ENCODE measurements at places on chromosomes 12 and 14.

- no peak for DNase-seq
Measured at GRCh38 chr14:84025106-84026012, 1504.6 kb upstream of the FLRT2 start.

DNA sequence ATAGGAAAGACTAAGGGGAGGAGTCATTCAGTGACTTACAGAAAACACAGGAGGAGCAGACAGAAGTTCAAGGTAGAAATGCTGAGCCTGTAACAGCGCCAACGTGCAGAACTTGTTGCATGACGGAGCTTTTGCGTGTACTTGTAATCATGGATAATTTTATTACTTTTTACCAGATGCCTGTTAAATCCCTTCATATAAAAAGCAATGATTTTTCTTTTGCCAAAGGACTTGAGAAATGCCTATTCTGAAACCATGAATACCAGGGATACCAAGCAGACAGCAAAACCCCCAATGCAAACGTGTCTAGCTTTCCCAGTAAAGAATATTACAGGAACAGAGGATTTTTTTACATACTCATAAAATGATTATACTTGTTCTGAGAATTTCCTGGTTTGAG is 163.6 kb upstream of the GSC start:
- DNase-seq: no peak

- DNase-seq: no peak
Measured at GRCh38 chr14:74936731-74937130, 13.7 kb upstream of the RPS6KL1 start.

- no peak for DNase-seq
Measured at GRCh38 chr14:85085981-85086380, 444.0 kb upstream of the FLRT2 start.

DNA sequence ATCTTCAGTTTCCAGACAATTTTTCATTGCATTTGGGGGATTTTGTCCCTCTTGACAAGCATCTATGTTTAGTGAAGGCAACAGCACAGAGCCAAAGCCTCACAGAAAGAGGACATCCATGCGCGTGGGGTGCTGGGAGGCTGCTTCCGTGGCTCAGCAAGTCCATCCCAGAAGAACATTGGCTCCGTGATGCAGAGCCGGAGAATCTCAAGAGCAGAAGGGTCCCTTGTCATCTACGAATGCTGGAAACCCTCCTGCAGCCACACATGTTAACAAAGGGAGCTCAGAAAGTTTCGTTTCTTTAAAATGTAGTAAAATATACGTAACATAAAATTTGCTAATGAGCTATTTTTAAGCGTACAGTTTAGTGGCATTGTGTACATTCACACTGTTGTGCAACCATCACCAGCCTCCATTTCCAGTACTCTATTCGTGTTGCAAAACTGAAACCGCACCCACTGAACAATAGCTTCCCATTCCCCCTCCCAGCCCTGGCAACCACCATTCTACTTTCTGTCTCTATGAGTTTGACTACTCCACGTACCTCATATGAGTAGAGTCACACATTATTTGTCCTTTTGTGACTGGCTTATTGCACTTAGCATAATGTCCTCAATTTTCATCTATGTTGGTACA is 185.9 kb downstream of the TTC7B start:
- DNase-seq: no peak

- DNase-seq: no peak
Measured at GRCh38 chr12:113500782-113501311, 29.2 kb upstream of the LHX5 start.

- DNase-seq: no peak
Measured at GRCh38 chr14:52268279-52269061, 972 bp downstream of the PTGDR start.

- no peak for DNase-seq
Measured at GRCh38 chr12:4443616-4444015, 2.0 kb downstream of the FGF6 start.

DNA sequence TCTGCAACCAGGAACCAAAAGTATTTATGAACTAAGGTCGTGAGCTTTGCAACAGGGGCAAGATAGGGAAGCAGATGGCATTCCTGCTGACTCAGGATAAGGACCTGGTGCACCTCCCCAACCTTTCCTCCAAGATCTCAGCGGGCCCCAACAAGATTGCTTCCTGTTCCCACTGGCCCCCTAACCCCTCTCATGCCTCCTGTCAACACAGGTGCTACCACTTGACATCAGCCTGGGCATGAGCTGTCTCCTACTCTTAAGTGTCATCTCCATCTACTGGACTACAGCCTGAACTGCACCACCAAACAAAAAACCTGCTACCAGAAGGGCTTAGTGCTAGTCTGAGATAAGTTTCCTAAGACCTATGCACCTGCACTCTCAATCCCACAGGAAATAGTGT is 32.7 kb downstream of the MED6 start:
- DNase-seq: peak; percentile 59

DNA sequence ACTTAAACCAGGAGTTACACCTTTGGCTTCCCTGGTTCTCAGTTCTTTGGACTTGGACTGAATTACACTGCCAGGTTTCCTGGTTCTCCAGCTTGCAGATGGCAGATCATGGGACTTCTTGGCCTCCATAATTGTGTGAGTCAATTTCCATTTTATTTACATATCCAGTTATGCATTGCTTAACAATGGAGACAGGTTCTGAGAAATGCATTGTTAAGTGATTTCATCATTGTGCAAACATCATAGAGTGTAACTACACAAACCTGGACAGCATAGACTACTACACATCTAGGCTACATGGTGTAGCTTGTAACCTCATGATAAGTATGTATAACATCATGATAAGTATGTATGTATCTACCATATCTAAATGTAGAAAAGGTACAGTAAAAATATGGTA is 276.1 kb upstream of the BTG1 start:
- DNase-seq: no peak

GRCh38 chr12:27177706-27178105 is 66.4 kb upstream of the STK38L start:
- DNase-seq: no peak

- DNase-seq: no peak
Measured at GRCh38 chr12:108173892-108174291, 44.8 kb downstream of the WSCD2 start.

- DNase-seq: no peak
Measured at GRCh38 chr12:131365821-131366260, 345.0 kb upstream of the SFSWAP start.

DNA sequence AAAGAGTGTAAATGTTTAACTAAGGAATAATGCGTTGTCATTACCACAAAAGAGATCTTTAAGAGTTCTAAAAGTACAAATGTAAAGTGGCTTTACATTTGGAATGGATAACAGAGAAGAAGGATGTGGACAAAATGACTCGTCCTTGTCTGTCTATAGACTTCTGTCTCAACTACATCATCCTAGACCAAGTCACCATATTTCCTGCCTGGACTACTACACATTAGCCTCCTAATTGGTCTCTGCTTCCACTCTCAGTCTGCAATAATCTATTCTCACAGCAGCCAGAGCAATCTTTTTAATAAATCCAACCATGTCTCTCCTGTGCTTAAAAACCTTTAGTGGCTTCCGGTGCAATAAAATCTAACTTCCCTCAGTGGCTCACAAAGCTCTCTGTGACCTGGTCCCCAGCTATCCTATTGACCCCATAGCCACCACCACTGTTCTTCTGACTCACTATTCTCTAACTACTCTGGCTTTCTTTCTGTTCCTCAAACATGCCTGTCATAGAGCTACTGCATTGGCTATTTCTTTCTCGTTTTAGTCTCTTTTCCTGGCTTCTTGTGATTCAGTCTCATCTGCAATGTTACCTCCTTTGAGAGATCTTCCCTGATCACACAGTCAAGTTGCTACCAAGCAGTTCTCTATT is 91.1 kb downstream of the MYF5 start:
- DNase-seq: no peak

GRCh38 chr14:81162941-81163340 is 57.8 kb downstream of the GTF2A1 start:
- DNase-seq: no peak

DNA sequence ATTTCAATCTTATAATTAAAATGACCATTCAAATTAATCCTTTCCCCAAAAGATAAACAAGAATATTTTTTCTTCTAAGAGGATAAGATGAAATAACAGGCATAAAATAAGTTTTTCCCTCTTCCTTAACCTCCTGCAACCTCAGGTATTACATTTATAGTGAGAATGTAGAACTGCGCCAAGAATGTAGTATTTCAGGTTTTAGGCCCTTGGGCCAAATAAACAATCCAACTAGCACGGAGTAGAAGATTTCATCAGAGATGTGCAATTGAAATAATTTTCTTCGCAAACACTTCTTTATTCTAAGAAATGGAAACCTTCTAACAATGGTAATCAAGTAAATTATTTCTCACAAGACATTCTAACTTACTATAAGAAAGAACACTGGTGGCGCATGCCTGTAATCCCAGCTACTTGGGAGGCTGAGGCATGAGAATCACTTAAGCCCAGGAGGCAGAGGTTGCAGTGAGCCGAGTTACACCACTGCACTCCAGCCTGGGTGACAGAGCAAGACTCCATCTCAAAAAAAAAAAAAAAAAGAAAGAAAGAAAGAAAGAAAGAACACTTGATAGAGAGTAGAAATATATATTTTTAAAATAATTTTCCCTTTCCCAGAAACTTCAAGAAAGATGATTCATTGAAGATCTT is 100.8 kb downstream of the TAOK3 start:
- no peak for DNase-seq

DNA sequence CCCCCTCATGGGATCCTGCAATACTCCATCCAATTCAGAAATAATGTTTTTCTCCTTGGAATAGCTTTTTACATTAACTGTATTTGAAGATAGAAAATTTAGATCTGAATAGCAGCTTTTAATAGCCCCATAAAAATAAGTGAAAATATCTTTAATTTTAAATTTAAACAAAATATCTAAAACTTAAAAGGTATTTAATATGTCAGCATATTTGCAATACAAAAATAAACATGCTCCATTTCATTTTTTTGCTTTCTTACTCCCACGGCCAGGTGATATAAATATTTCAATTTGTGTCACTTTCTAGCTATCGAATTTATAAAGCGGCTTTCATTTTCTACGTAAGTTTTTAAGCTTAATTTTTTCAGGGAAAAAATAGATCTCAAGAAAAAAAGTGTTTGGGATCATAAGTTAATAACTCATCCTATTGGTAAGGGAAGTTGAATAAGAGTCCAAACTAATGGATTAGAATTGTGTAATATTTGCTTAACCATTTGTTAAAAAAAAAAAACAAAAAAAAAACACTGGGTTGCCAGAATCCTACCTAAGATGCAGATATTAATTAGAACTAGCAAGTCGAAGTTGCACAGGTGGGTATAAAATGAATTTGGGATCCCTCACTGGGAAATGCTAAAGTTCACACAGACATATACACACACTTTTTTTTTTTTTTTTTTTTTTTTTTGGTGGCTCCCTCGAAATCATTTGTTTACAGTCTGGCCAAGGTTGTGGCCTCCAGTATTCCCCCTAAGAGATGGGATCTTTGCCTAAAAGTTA is 47.6 kb downstream of the PPP2R5C start:
- DNase-seq: no peak

- no peak for DNase-seq
Measured at GRCh38 chr12:26723379-26724308, 109.3 kb downstream of the ITPR2 start.

- DNase-seq: no peak
Measured at GRCh38 chr14:54166049-54166950, 209.7 kb upstream of the BMP4 start.

- DNase-seq: no peak
Measured at GRCh38 chr12:124545508-124546418, 21.6 kb downstream of the NCOR2 start.

DNA sequence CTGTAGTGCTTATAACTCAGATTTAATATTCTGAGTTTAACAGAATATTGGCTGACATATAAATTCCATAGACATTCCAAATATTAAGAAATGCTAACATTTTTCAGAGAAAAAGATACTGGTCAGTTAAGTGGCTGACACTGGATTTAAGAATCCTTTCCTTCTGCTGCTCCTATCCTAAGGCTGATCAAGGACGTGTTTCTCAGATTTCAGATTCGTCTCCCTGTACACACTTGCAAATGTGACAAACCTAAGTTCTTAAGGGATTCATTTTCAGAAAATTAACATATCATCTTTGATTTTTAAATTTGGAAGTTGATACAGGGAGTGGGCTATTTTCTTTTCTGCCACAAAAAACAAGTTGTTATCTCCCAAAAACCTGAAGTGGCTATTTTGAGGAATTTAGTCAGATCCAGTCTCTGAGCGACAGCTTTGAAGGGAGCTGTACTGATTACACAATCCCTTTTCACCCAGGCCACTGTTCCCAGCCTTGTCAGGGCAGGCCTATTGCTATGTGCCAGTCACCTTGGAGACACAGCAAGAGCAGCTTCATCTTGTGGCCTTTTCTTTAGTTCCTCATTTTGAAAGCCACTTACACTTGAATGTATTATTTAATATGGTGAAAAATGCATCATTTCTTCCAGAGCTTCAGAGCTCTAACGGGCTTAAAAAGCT is 370.6 kb downstream of the KCNH5 start:
- no peak for DNase-seq

GRCh38 chr14:98724734-98725133 is 547.3 kb downstream of the BCL11B start:
- DNase-seq: no peak

- DNase-seq: no peak
Measured at GRCh38 chr12:116861320-116861719, 19.9 kb downstream of the HRK start.

GRCh38 chr14:38357557-38357956 is 101.7 kb upstream of the CLEC14A start:
- DNase-seq: no peak

- DNase-seq: peak; percentile 55
Measured at GRCh38 chr14:54420478-54421142, 20.6 kb downstream of the CNIH1 start.

DNA sequence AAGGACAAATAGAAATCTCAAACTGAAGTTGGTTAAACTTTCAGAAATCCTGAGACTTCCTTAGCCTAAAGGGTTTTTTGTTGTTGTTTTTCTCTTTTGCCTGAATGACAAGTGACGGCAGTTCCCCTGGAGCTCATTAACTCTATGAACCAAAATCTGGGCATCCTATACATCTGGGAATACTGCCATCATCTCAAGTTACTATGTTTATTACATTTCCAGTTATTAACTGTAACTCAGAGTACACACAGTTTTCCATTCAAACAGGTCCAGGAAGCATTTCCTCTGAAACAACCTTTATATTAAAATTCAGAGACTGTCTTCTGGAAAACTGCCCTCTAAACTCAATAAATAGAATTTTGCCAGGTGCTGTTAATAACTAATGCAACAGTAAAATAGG is 55.6 kb upstream of the CDKL1 start:
- DNase-seq: no peak

- no peak for DNase-seq
Measured at GRCh38 chr14:74414403-74415114, 11.5 kb downstream of the SYNDIG1L start.

- no peak for DNase-seq
Measured at GRCh38 chr12:104654665-104655609, 198.2 kb downstream of the CHST11 start.

All from WERI-Rb-1 (cell line).